ENCODE measurements at places on chromosomes 3 and 15. TPM values are rescaled to one million over a fixed set of nuclear protein-coding genes. Genes with fewer than 3 reads are reported as not detected.

- peak; percentile 39 for DNase-seq
Measured at GRCh38 chr3:51379301-51379700, 5.8 kb upstream of the MANF start.

Gene RETNLB
- polyA plus RNA-seq = not detected

Gene MORC1
- not detected for polyA plus RNA-seq

DNA sequence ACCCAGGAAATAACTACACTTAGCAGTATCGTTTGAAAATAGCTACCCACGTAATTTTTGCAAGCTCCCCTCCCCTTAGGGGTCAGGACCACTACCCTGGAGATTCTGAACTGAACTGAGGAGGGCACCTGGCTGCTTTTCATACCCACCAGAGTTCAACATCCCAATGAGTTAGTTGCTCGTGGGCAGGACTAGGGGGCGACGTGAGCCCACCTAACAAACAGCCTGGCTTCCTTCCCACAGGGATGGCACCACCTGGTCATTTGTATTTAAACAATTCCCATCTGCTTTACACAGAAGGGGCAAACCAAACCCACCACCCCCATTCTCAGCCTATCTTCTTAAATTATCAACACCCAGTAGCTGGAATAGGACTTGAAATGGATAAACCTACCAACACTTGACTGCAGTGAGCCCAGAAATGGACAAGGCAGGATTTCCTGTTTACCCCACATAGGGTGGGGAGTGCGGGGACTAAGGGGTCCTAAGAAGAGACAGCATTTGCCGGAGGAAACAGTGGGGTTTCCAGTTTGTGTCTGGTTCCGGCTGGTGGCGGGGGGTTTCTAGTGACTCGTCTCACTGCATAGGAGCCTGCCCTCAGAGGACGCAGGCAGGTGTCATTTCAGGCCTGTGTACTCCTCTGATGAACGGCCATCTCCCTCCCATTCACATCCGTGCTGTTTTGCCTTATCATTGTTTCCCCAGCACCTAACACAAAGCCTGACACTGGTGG lies 11.6 kb upstream of the VGLL4 start:
- no peak for DNase-seq

Gene C2CD4A
- polyA plus RNA-seq = 0.19 TPM

GRCh38 chr3:134463676-134464063 lies 22.1 kb downstream of the ANAPC13 start:
- DNase-seq = no peak

- no peak for DNase-seq
Measured at GRCh38 chr3:43582866-43583265, 38.9 kb downstream of the ANO10 start.

DNA sequence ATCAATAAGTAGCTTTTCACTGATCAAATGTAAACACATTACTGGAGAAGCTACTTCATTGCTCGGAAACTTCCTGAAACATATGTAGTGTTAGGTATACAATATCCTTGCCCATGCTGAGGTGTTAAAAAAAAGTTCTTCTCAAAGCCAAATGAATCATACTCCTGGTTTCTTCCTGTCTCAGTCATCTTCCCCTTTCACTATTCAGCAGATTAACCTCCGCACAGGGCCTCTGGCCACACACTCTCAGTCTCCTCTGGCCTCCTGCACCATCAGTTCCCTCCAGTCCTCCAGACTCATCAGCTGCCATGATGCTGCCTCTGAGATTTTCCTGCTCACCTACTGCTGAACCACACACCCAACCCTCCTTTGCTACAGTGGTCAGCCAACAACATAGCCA lies 70.5 kb upstream of the BOC start:
- no peak for DNase-seq

GRCh38 chr3:96657710-96658109 lies 156.7 kb upstream of the EPHA6 start:
- no peak for DNase-seq

DNA sequence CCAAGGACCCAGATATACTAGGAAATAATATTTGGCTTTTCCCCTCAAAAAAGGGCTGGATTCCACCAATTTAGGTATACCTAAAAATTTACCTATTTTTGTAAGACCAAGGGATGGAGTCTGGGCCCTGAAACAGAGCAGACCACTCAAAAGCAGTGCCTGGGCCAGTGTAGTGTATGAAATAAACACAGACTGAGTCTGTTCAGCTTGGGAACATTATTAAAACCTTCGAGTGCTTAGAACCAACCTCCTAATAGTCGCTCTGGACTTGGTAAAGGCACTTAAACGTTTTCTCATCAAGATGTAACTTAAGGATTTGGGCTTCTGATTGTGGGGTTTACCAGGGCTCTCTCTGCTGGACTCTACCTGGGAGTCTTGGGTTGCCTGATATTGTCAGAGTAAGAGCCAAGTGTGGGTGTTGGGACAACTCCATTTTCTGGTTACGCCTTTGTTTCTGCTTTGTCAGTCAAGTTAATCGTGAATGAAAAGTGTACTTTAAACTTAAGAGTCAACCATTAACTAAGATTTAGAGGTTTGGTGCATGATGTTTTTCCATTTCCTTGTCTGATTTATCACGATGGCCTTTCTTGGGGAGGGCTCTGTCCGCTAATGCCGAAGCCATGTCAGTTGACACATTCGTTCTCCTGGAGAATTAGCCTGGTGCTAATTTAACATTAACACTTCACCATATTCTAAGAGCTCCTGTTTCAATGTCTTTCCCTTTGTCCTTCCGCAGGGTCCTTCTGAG lies 221.0 kb upstream of the TPM1 start:
- no peak for DNase-seq

DNA sequence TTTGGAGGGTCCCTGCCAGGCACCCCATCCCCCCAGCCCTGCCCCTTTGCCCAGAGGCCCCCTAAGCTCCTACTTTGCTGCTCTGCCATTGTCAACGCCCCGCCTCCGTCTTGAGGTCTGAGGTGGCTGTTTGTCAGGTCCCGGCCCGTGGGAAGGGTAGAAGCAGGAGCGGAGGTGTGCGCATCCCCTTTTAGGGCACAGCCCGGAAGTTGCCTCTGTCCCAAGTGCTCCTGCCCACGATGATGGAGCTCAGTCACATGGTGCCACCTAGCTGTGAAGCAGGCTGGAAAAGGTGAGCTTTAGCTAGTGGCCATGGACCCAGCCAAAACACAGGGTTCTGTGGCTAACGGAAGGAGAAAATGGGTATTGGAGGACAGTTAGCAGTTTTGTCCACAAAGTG lies 28.5 kb upstream of the LCTL start:
- no peak for DNase-seq

DNA sequence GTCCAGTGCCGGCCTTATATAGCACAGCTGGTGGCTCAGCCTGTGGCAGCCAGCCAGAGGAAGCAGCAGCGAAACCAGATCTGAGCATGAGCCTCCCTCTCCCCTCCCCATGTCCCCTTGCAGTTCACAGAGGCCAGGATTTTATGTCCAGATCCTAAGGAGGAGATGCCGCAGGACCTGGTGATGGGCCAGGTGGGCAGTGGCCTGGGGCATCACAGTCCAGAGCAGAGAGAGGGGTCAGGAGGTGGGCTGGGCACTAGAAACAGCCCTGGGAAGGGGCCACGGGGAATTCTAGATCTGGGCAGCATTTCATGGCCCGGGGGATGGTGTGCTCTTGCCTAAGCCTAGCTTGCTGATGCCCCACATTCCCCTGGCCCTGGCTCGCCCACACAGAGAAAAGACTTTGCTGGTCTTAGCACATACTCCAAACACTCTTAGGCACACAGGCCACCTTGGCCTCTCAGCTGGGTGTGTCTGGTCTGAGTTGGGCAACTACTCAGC lies 259 bp upstream of the CILP start:
- peak; percentile 93 for DNase-seq

Gene ABCC5
- polyA plus RNA-seq = 24.9 TPM

Gene ZNF385D
- polyA plus RNA-seq = 18.2 TPM

DNA sequence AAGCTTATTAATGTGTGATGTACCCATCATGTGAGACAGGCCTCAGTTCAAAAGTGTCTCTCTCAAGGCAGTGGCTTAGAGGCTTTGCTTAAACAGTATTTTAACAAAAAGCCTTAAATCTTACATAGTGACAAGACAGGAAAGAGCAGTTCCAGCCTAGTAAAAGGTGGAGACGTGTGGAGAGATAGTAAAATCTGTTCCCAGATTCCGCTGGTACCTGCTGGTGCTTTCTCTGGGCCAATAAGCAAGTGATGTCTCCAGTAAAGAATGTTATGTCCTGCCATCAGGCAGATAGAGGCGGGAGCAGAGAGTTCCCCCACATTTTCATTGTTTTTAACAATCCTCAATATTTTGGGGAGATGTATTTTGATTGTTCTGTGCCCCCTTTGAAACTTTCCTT lies 135.0 kb downstream of the VPS8 start:
- no peak for DNase-seq

- no peak for DNase-seq
Measured at GRCh38 chr3:31695280-31696008, 162.7 kb downstream of the STT3B start.

Gene C3orf20
- 0.14 TPM for polyA plus RNA-seq

GRCh38 chr3:124965413-124965812 lies 30.9 kb upstream of the MUC13 start:
- DNase-seq = no peak
